ENCODE measurements at places on chromosomes 6 and 20.
A peak's percentile ranks its signal among the peaks of the same experiment; 100 is the strongest.

DNA sequence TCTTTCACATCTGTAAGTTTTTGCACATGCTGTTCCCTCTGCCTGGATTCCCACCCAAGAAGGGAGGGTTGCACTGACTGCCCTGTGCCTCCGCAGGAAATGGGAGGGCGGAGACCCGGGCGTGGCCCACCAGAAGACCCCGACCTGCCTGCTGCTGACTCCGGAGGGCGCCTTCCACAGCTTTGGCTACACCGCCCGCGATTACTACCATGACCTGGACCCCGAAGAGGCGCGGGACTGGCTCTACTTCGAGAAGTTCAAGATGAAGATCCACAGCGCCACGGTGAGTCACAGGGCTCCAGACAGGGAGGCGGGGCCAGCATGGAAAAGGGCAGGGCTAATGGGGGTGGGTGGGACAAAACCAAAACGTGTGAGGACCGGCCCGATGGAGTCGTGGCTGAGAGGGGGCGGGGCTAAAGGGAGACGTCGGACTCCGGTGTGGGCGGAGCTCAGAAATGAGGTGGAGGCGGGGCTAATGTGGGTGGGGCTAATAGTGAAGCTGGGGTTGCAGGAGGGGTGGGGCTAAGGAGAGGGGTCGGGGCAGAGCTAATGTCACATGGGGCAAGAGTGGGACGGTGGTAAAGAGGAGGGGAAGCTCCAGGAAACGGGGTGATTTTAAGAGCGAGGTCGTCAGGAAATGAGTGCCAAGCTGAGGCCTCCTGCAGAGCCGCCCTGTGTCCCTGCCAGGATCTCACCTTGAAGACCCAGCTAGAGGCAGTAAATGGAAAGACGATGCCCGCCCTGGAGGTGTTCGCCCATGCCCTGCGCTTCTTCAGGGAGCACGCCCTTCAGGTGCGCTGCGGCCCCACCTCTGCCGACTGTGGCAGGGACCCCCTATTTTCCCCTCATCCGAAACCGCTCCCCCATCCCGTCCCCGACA, 12.6 kb downstream of the HSPA12B start:
- peak; percentile 69 for DNase-seq

- DNase-seq: no peak
Observed at GRCh38 chr20:6700563-6701329, 66.7 kb upstream of the BMP2 start.

- no peak for DNase-seq
Observed at GRCh38 chr6:69216127-69216526, 580.7 kb downstream of the LMBRD1 start.

DNA sequence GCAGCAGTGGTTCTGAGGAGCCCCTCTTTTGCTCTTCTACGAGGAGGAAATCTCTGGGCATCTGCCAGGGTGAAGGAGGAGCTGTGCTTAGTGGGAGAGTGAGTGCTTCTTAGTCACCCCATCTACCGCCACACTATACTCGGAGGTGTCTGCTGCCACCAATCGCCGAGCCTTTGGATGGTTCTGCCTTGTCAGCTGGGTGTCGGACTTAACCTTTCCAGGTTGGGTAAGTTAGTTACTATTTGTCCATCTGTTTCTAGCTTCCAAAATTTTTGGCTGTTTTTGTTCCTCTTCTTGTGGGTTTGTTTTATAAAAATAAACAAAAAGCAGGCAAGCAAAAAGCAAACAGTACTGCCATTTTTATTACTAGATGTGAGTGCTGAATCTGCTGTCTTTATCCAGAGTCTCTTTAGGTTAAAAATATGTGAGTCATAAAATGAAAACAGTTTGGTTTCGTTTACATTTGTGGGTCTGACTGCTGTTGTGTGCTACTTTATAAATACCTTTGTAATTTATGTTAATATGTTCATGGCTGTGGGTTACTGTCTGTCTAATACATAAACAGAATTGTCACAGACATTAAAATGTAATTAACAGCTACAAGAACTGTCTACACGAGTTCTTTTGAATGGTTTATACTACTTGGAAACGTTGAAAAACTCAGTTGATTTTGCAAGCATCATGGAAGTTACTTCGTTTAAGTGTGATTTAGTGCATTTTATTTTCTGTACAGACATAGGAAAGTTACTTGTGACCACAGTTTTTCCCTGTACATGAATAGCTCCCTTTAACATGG, 89.2 kb downstream of the ARID1B start:
- DNase-seq: no peak

- DNase-seq: no peak
Observed at GRCh38 chr20:38278763-38279162, 18.2 kb upstream of the KIAA1755 start.

GRCh38 chr6:155959898-155960495, 504.4 kb upstream of the NOX3 start:
- DNase-seq: no peak

GRCh38 chr6:117506180-117506835, 23.8 kb downstream of the DCBLD1 start:
- DNase-seq: no peak

GRCh38 chr6:170023620-170024521, 267.0 kb downstream of the DLL1 start:
- DNase-seq: no peak

DNA sequence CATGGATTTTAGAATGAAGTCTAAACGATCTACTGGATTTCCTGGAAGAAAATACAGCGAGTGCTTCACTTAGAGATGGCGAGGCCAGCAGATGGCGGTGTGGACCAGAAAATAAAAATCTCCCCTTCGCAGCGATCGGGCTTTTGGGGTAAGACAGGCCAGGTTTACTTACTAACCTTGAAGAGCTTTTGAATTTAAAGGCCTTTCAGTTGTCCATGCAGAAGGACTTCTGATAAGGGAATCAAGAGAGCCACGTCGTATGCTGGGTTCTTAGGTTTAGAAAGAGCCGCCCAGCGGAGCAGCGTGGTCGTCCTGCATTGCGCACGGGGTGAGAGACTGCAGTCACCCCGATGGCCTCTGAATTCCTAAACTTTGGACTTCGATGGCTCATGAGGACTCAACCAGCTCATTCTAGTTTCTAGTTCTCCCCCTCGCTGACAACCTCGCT, 125.2 kb upstream of the RALGAPA2 start:
- DNase-seq: no peak

GRCh38 chr6:106847116-106847515, 127.4 kb downstream of the CD24 start:
- DNase-seq: no peak

- DNase-seq: no peak
Observed at GRCh38 chr20:48752963-48753362, 74.8 kb downstream of the PREX1 start.

- no peak for DNase-seq
Observed at GRCh38 chr20:20417876-20418676, 50.2 kb downstream of the INSM1 start.
